ENCODE measurements at places on chromosomes 6 and 20.

- no peak for DNase-seq
Observed at GRCh38 chr6:2179241-2179640, 66.2 kb downstream of the GMDS start.

DNA sequence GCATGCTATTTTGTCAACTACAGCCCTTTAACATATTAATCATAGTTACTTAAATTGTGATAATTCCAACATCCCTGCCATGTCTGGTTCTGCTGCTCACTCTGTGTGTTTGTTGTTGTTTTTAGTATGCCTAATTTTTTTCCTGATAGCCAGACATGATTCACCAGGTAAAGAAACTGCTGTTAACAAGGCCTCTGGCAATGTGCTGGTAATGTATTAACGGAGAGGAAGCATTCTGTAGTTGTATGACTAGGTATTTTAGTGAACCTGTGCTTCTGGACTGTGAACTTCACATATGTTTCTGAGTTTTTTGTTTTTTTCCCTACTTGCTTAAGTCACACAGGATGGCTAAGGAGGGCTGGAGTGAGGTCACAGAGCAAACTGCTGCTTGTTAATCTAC lies 4.8 kb downstream of the DYNLT2 start:
- DNase-seq, result no peak

DNA sequence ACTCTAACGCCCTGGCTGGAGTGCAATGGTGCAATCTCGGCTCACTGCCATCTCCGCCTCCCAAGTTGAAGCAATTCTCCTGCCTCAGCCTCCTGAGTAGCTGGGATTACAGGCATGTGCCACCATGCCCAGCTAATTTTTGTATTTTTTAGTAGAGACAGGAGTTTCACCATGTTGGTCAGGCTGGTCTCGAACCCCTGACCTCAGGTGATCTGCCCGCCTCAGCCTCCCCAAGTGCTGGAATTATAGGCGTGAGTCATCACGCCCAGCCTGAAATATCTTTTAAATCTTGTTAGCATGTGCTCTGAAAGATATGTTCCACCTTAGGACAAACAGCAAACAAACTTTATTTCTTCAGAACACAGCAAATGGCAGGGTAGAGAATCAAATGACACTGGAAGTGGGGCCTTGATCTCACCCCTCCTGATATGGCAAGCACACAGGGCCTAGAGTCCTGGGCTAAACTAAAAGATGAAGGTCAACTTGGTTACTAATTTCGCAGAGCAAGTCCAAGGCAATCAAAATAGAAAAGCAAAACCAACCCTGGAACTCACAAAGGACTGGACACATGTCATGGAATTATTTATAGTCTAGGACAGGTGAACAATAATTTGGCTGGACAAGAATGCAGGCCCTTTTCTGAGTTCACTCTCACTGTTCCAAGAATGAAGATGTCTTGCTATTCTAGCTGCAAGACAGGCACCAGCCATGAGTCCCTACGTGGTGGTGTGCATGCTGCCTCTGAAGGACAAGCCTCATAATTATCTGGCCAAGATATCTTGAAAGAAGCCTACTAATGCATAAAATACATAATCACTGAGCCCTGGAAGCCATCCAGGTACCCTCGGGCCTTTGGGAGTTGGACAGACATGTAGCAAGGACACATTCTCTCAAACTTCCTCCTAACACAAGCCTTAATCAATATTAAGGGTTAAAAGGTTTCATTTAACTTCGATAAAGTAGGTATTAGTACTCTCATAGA lies 35.6 kb downstream of the B4GALT5 start:
- no peak for DNase-seq

DNA sequence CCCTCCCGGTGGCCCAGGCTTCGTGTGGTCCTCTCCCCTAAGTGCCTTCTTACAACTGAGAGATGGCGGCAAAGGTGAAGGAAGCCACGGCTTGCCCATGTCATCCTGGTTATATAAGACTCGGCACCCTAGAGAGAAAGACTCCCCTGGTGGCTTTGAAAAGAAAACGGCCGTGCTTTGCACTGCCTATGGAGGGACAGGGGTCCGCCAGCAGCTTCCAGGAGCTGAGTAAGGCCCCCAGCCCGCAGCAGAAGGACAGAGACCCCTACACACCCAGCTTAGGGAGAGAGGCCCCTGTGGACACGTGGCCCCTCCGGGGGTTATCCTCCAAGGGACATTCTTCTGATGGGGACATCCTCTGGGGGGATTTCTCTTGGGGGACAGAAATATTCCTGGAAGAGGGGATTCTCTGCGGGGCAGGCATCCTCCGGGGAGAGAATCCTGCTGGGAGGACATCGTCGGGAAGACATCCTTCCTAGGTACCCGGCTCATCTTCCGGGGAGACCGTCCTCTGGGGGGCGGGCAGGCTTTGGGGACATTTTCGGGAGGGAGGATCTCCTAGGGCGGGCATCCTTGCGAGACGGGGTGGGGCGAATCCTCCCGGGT lies 511 bp upstream of the OGFR start:
- DNase-seq, result peak; percentile 19

DNA sequence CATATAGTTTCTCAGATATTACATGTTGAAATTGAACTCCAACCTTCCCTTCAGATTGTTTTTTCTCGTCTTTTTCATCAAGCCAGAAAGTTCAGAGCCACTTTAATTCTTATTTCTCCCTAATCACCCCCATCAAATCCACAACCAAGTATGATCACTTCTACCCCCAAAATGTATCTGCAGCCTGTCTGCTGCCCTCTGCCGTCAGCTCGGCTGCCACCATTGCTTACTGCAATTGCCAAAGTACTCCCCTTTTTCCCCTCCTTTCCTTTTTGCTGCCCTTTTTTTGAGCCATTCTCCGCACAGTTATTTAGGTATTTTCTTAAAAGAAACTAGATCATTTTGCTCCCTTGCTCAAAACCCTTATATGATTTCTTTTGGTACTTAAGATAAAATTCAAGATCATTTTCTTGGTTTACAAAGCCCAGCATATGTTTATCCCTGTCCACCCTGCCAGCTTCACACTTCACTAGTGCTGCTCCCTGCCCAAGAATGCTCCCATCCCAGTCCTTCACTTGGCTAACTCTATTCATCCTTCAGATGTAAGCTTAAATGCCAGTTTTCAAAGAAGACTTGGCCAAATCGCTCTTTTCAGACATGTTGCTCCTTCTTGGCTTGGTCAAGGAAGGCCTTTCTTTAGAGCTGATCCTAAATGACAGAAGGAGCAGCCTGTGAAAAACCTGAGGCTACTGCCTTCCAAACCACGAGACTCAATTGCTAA lies 63.7 kb downstream of the SH3BGRL2 start:
- DNase-seq, result no peak

- no peak for DNase-seq
Observed at GRCh38 chr6:29925727-29926412, 16.5 kb upstream of the HLA-A start.

- DNase-seq, result no peak
Observed at GRCh38 chr20:51507216-51508036, 35.1 kb downstream of the NFATC2 start.

DNA sequence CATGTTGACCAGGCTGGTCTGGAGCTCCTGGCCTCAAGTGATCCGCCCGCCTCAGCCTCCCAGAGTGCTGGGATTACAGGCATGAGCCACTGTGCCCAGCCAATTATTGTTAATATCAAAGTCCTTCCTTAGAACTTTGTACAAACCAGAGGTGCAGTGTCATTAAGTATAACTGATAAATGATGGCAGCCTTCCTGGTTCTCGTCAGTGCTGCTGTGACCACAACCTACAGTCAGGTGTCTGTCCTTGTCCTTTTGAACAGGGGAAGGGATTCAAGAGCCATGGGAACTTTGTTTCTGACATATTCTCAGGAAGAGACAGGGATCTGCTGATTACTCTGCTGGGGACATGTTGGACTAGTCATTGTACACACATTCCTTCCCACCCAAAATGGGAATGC lies 103.2 kb upstream of the TIAM2 start:
- DNase-seq, result no peak

- DNase-seq, result no peak
Observed at GRCh38 chr6:140486450-140487361, 1112.3 kb upstream of the CITED2 start.

DNA sequence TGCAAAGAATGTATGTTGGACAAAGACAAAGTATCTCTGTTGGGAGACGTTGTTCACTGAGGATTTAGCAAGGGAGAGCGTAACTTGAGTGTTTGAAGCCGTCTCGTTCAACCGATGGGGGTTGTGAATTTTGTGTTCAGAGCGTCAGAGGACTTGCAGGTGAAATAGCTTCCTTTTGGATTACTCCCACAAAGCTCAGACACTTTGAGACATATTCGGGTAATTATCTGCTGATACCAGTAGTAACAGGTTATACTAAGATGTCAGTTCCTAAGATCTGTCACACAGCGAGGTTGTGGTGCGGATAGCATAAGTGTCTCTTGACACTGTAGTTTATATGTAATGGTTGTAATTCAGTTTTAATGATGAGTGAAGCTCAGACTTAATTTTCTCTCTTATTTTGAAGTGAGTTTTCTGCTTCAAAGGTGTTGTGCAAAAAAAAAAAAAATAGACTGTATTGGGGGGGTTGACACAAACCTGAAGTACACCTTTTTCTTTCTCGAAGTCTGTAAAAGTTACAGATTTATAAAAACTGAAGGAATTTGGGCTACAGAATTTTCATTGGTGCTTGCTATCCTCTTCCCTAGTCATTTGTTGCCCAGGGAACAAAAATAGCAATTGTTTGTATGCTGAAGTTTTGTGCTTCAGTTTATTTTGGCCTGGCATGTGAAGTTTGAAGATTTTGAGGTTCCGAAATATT lies 1.7 kb downstream of the ASXL1 start:
- peak; percentile 50 for DNase-seq

- no peak for DNase-seq
Observed at GRCh38 chr6:14305624-14306023, 188.1 kb downstream of the CD83 start.

DNA sequence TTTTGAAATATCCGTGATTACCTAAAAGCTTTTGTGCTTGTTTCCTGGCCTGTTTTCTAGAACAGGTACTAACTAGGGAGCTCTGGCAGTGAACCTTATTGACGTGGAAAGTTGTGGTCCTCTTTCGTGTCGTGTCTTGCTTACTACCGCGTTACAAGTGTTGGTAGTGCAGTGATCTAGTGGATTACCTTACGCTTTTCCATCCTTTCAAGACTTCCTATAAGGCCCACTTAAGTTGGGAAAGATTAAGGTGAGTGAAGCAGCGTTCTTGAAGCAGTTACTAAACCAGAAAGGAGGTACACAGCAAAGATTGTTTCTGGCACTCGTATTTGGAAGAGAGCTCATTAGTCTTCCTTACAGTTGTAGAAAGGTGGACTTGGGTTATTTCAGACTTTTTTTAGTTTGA lies 1.9 kb downstream of the PNRC1 start:
- no peak for DNase-seq

GRCh38 chr20:37615340-37616109 lies 78.3 kb upstream of the CTNNBL1 start:
- peak; percentile 48 for DNase-seq

- DNase-seq, result no peak
Observed at GRCh38 chr6:36958775-36959554, 4.4 kb downstream of the PI16 start.

GRCh38 chr6:75402296-75402695 lies 91.3 kb downstream of the FILIP1 start:
- DNase-seq, result no peak

- no peak for DNase-seq
Observed at GRCh38 chr6:42175860-42176259, 2.7 kb downstream of the GUCA1A start.

GRCh38 chr6:7841781-7842468 lies 68.7 kb downstream of the TXNDC5 start:
- no peak for DNase-seq

GRCh38 chr20:49682278-49682677 lies 31.4 kb downstream of the B4GALT5 start:
- no peak for DNase-seq
